ENCODE measurements at places on chromosomes 6 and 20. TPM values are rescaled to one million over a fixed set of nuclear protein-coding genes. Genes with fewer than 3 reads are reported as not detected.
A peak's percentile ranks its signal among the peaks of the same experiment; 100 is the strongest.

The ADGRG6 gene
- total RNA-seq, result 43.4 TPM

DNA sequence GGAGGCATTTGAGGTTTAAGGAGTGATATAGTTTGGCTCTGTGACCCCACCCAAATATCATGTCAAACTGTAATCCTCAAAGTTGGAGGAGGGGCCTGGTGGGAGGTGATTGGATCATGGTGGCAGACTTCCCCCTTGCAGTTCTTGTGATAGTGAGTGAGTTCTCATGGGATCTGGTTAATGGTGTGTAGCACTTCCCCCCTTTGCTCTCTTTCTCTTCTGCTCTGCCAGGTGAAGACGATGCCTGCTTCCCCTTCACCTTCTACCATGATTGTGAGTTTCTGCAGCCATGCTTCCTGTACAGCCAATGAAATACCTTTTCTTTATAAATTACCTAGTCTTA, 1.7 kb upstream of the HDDC2 start:
- DNase-seq, result no peak

The LIME1 gene
- total RNA-seq, result 3.7 TPM

The NFATC2 gene
- 4.8 TPM for total RNA-seq

DNA sequence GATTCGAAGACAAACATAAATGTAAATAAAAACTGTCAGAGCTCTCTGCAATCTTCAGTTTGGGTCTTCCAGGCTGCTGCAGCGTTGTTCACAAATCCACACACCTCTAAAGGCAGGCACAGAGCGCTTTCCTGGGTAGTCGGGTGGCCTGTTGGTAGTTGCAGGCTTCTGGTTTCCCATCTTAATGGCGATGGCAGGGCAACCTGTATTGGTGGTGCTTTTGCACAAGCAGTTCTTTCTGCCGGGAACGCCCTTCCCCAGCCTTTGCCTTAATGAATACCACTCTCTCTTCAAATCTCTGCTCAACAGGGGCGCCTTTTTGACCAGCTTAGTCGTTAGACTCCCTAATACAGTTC, 723 bp upstream of the IFT52 start:
- DNase-seq, result peak; percentile 29

The MMS22L gene
- 12.3 TPM for total RNA-seq

GRCh38 chr6:133816171-133816570, 72.7 kb upstream of the TCF21 start:
- DNase-seq, result no peak

DNA sequence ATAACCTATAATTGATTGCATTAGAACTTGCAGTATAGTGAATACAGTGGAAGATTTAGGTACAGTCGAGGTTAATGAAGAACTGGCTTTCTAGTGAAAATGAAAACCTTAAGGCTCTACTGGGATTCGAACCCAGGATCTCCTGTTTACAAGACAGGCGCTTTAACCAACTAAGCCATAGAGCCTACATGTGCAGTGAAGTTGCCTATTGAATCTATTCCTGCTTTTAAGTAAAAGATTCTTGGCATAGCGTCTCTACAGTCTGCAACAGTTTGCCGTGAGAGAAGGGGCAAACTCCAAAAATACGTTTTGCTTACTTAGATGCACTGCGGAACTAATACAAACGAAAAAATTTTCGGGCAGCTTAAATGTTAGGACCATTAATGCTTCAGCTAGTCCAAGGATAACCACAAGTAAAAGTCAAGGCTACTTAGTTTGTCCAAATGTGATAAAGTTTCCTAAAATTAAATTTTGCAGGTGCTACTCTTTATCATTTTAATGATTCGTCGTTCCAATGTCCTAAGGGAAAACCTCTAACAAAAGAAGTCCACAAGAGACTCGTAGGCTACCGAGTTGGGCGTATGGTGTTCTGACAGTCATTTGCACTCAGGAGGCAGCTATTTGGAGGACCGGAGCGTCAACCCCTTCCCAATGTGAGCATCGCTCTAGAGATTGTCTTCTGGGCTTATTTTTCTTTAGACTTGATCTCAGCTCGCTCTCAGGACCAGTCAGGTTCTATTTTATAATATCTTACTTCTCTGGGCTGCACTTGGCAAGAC, 31.3 kb upstream of the ZSCAN23 start:
- peak; percentile 69 for DNase-seq

DNA sequence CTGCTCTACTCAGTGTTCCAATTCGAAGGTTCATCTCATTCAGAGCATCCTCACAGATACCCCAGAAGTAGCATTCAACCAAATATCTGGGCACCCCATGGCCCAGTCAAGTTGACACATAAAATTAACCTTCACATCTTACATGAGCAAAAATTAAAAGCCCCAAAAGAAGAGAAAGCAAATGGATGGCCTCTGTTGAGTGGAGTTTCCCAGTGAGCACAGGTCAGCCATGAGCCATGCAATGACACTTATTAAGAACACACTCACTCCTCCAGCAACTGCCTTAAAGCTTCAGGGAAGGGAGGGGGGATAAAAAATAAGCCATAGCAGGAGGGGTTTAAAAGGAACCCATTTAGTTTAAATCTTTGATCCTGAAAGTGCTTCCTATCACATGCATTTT, 14.6 kb upstream of the THBS2 start:
- no peak for DNase-seq

The ZNF165 gene
- 0.17 TPM for total RNA-seq

- no peak for DNase-seq
Observed at GRCh38 chr20:10591946-10592521, 81.8 kb downstream of the JAG1 start.

The ASIP gene
- not detected for total RNA-seq

The GNAS-AS1 gene
- not detected for total RNA-seq

GRCh38 chr20:50715694-50716093, 15.7 kb upstream of the PARD6B start:
- no peak for DNase-seq

DNA sequence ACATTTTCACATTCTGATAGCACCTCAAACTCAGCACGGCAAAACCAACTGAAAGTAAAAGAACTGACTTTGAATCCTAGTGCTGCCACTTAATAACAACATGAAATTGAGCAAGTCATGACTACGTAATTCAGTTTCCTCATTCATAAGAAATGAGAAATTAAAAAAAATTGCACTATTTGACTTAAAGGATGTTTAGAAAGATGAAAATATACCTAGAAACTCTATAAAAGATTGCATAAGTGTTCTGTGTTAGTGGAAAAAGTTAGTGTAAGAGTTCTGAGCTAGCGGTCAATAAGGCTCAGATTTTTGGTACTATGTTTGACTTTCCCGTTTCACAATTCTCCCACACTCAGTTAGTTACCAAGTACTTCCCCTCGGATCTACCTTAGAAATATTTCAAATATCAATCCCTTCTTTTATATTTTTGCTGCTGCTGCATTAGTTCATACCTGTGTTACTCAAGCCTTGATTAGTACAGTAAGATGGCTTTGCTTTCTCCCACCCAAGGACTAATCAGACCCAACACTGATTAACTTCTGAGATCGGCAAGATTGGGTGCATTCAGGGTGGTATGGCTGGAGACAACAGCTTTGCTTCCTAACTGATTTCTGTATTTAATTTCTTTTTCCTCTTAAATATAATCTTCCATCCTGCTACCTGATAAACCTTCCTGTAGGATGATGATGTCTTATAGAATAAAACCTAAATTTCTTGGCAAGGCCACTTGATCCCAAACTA, 25.9 kb downstream of the ECHDC1 start:
- no peak for DNase-seq

The CUL7 gene
- 39.5 TPM for total RNA-seq

DNA sequence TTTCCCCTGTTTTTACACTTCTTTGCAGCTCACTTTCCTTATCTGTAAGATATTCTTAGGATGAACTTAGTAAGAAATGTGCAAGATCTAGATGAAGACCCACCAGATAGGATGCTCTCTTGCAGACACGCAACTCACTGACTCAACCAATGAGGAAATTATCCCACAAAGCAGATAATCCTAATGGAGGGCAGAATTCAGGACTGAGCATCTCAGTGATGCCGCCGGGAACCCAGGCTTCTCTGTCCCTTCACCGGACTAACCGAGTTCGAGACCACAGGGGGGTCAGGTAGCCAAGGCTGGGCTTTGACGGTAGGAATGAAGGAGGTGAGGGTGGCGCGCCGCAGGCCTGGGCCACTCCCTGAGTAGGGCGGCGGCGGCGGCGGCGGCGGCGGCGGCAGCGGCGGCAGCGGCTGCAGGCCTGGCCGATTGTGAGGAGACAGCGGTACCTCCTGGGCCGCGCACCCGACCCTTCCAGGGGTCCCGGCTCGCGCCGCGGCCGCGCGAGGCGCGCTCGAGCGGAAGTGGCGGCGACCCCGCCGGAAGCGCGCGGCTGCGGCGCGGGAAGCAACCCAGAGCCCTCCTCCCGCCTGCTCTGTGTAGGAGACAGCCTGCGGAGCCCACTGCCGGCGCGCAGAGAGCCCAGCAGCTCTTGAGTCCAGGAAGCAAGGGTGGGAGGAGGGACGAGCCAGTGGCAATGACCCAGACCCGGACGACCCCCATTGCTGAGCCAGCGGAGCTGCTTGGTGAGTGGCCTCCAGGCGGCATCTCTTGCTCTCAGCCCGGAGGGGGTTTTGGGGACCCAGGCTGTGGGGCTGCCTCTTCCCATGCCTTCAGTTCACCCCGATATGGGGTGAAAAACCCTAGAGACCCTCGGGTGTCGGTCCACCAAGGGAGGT, at the start of gene KHDC1:
Gene KHDC1 (minus strand): TSS at position 526 of the 899 bp plus-strand sequence. CDS start 20,679 bp downstream, outside the sequence.
- DNase-seq, result peak; percentile 48

The CRISP3 gene
- total RNA-seq, result not detected

DNA sequence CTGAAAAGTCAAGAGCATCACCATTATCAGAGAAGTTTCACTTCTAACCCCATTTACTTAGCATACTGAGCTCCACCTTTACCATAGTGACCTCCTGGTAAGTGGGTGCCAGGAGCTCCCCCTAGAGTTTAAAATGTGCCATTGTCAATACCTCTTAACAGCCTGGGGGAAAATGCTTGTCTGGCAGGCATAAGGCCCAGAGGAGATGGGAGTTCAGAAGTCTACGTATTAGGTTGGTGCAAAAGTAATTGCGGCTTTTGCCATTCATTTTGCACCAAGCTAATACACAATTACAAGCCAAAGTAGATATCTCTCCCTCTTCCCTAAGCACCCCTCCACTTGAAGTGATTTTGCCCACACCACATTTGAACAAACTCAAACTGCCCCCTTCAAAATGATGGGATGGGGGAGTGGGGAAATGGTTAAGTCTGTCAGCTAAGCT, 919.0 kb downstream of the KIF16B start:
- DNase-seq, result peak; percentile 78

DNA sequence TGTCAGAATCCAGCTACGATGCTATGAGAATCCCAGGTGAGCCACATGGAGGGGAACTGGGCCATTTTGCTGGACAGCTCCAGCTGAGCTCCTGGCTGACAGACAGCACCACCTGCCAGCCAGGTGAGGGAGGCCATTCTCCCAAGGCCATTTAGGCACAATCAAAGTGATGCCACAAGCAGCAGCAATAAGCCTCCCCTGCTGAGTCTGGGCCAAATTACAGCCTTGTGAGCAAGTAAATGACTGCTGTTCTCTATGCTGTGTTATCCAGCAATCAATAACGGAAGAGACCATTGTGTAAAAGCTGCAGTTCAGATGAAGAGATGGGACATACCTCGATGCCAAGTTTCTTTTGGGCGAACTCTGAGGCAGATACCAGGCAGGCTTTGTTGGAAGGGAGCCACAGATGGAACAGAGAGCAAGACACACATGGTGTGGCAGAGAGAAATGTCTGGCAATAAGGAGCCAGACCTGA, 14.0 kb upstream of the SCGN start:
- DNase-seq, result no peak

DNA sequence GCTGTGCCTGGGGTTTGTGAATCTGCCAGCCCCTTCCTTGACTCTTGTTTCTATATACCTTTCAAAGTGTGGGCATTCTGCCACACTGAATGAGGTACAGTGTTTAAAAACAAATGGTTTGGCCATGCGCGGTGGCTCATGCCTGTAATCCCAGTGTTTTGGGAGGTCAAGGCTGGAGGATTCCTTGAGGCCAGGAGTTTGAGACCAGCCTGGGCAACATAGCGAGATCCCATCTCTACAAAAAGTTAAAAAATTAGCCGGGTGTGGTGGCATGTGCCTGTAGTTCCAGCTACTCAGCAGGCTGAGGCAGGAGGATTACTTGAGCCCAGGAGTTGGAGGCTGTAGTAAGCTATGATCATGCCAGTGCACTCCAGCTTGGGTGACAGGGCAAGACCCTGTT, 5.8 kb downstream of the FAM83D start:
- no peak for DNase-seq

The SDCBP2 gene
- total RNA-seq, result 6.0 TPM

The TINAG gene
- total RNA-seq, result not detected

The OR2H1 gene
- not detected for total RNA-seq

DNA sequence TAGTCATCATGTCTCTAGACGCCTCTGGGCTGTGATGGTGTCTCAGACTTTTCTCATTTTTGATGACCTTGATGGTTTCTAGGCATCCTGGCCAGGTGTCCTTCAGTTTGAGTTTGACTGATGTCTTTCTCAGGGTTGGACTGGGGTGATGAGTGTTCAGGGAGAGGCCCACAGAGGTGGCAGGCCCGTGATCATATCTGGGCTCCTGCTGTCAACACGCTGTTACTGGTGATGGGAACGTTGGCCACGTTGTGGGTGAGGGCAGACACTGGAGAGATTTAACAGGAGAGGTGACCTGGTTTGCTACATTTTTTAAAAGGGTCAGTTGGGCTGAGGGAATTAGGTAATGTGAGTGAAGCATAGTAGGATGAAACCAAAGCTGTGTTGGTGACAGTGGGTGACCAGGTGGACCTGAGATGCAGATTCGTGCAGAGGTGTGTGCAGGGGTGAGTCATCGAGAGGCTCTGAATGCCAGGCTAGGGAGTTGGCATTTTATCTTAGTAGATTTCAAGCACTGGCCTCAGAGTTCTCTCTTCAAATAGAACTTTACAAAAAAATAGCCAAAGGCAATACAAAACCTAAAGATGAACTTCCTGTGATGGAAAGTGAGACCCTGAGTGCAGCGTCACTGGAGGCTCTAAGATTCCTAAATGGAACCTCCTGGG, 174.1 kb downstream of the CDH26 start:
- DNase-seq, result no peak

DNA sequence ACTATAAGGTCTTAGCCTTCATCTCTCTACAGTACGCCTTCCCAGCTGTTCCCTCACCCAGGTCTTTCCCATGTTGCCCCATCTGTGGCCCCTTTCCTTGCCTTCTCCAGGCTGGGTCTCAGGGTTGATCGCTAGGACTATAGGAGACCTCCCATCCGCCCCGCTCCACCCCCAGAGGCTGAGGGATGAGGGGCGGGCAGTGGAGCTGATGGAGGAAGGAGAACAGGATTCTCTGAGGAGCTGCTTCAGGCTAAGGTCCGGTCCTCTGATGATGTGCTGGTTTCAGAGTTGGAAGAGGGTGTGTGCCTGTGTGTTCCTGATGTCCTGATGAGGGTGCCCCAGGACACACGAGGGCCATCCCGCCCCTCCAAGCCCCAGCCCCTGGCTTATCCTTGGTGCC, 154.8 kb upstream of the QKI start:
- DNase-seq, result no peak
